Activated B cell treated with CpG ODN at 0.5 μM for 24 hours (primary cell): ENCODE measurements at places on chromosomes 11 and 22.

GRCh38 chr11:119025978-119026766 is 4.5 kb downstream of the SLC37A4 start:
- no peak for DNase-seq

DNA sequence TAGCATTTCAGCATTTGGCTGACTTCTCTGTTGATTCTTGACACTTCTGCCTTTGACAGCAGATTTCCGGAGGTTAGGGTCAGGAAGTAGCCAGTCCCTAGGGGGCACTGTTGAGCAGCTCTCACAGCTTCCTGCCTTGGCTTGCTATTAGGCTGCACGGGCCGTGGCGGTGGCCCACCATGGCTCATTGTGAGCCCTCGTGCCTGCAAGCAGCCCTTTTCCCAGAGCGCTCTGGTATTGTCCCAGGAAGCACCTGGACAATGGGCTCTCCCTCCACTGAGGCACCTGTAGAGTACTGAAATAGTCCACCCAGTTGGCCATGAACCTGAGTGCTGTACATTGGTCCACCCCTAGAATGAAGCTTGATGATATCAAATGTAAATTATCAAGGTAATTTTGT is 100.2 kb upstream of the GAL start:
- peak; percentile 33 for DNase-seq

GRCh38 chr22:50105208-50106100 is 15.6 kb downstream of the MOV10L1 start:
- no peak for DNase-seq

- DNase-seq = no peak
Measured at GRCh38 chr11:132409573-132410355, 1039.3 kb downstream of the NTM start.

GRCh38 chr11:110433393-110434333 is 3.9 kb downstream of the FDX1 start:
- DNase-seq = no peak

DNA sequence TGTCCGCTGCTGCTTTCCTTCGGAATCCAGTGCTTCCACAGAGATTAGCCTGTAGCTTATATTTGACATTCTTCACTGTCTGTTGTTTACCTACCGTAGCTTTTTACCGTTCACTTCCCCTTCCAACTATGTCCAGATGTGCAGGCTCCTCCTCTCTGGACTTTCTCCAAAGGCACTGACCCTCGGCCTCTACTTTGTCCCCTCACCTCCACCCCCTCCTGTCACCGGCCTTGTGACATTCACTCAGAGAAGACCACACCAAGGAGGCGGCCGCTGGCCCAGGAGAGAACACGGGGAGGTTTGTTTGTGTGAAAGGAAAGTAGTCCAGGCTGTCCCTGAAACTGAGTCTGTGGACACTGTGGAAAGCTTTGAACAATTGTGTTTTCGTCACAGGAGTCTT is 15.4 kb upstream of the ST14 start:
- no peak for DNase-seq

- DNase-seq = no peak
Measured at GRCh38 chr22:30205281-30206115, 41.1 kb downstream of the LIF start.

- DNase-seq = no peak
Measured at GRCh38 chr11:76690736-76691135, 20.2 kb upstream of the LRRC32 start.

- no peak for DNase-seq
Measured at GRCh38 chr11:36141956-36142355, 147.3 kb downstream of the COMMD9 start.

DNA sequence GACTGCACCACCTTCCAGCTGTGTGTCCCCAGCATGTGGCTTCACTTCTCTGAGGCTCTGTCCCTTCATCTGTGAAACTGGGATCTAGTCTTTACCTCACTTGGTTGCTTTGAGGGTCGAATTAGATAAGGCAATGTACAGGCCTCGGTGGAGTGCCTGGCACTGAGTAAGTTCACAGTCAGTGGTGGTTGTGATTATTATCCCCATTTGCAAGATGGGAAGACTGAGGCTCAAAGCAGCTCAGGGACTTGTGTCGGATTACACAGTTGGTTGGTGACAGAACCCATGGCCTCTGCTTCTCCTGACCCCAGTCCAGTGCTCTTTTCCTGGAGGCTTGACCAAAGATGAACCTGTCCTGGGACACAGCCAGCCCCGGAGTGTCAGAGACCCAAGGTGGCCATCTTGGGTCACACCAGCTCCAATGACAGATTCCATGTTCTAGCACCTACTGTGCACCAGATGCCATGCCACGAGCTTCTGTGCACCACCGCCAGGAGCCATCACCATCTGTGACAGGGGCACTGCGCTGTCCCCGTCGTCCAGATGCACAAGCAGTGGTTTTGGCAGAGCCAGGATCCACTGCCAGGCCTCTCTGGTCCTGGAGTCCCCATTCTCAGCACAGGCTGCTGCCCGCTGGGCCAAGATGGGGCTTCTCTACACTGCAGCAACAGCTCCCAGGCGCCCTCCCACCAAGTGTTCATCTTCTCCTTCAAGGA is 60.5 kb downstream of the IGLL1 start:
- DNase-seq = no peak

DNA sequence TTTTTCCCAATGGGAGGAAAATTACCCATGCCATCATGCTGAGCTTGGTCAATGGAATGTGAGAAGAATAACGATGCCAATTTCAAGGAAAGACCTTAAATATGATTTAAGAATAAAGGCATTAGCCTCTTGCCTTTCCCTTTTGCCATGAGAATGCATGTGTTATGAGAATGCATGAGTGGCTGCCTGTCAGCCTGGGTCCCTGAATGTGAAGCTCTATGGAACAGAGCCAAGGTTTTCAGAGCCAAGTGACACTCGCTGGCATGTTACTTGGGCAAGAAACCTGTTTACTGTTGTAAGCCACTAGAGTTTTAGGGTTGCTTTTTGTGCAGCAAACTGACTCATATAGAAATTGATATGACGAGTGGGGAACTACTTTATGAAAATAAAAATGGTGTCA is 75.7 kb downstream of the JRKL start:
- DNase-seq = no peak

- no peak for DNase-seq
Measured at GRCh38 chr11:61071208-61071681, 31.0 kb upstream of the CD5 start.

GRCh38 chr22:22703715-22704114 is 59.3 kb downstream of the GGTLC2 start:
- no peak for DNase-seq

- DNase-seq = no peak
Measured at GRCh38 chr11:109960831-109961230, 132.4 kb upstream of the ZC3H12C start.

- DNase-seq = no peak
Measured at GRCh38 chr11:44725757-44726282, 942 bp upstream of the TSPAN18 start.

DNA sequence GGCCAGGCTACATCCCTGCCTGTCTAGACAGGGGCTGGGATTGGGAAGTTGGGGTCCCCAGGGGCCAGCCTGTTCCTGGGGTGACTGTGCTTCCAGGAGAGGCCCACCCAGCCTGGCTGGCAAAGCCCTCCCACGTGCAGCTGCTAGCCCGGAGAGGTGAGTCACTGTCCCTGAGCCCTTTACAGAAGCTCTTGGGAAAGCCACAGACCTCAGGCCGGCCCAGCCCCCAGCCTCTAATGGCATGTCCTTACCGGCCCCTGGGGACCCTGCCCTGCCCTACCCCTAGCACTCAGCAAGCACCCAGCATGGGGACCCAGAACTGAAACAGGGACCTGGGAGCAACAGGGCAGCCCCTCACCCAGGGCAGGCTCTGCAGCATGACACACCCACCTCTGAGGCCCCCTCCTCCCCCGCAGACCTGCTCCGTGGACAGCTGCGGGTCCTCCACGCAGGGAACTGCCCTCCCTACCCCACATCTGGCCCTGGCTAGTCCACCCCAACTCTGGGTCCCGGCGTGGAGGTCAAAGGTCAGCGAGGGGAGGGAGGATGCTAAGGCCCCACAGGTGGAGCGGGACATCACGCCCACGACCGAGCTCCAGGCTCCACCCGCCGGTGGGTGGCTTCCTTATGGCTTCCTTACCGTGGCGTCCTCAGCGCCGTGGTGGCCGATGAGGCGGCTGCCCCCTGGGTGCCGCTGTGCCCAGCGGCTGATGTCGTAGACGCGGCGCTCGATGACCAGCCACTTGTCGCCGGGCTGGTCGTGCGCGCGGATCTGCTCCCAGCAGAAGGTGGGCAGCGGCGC is 615 bp downstream of the FADS3 start:
- DNase-seq = peak; percentile 47

GRCh38 chr11:126159719-126160344 is 51.6 kb downstream of the RPUSD4 start:
- DNase-seq = no peak

GRCh38 chr11:100575860-100576717 is 111.0 kb upstream of the ARHGAP42 start:
- no peak for DNase-seq

- DNase-seq = no peak
Measured at GRCh38 chr22:45154383-45154782, 9.3 kb upstream of the NUP50 start.

- no peak for DNase-seq
Measured at GRCh38 chr11:4826425-4826824, 5.3 kb downstream of the OR51F2 start.

DNA sequence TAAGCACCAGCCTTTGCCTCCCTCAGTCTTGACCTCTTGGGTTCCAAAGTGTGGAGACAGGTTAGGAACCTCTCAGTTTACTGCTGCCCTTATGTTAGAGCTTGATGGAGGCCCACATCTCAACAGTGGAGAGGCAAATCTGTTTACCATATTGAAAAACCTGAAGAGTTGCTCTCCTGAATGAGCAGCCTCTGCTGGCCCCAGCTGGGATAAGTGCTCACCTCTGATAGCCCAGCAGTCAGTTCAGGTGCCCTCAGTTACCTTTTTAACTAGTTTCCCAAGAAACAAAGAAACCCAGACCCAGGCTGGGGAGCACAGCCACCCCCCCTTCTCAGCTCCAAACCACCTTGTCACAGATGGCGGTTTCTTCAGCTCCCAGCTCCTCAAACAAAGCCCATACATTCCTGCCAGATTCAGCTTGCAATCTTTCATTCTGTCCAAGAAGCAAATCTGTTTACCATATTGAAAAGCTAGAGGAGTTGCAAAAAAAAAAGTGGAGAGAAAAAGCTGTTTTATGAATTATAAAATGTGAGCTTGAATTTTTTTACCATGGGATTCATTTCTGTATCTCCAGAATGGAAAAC is 57.2 kb downstream of the PPFIBP2 start:
- DNase-seq = no peak

- DNase-seq = no peak
Measured at GRCh38 chr11:110446061-110446460, 16.3 kb downstream of the FDX1 start.

DNA sequence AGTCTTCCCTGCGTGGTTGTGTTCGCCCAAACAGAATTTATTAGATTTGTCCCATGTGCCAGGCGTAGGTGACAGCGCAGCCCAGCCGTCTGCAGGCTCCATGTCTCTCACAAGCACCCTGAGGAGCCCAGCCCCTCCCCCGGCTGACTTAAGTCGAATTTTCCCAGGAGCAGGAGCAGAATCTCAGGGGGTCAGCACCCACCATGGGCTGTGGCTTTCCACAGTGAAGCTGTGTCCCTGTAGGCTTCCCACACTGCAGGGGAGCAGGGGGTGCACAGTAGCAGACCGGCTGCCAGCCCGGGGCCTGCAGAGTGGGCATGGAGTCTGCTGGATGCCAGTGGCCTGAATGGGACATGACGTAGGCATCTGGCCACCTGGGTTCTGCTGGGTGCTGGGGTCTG is 16.0 kb downstream of the PARVG start:
- no peak for DNase-seq

- DNase-seq = no peak
Measured at GRCh38 chr11:108887436-108888238, 222.8 kb downstream of the DDX10 start.

DNA sequence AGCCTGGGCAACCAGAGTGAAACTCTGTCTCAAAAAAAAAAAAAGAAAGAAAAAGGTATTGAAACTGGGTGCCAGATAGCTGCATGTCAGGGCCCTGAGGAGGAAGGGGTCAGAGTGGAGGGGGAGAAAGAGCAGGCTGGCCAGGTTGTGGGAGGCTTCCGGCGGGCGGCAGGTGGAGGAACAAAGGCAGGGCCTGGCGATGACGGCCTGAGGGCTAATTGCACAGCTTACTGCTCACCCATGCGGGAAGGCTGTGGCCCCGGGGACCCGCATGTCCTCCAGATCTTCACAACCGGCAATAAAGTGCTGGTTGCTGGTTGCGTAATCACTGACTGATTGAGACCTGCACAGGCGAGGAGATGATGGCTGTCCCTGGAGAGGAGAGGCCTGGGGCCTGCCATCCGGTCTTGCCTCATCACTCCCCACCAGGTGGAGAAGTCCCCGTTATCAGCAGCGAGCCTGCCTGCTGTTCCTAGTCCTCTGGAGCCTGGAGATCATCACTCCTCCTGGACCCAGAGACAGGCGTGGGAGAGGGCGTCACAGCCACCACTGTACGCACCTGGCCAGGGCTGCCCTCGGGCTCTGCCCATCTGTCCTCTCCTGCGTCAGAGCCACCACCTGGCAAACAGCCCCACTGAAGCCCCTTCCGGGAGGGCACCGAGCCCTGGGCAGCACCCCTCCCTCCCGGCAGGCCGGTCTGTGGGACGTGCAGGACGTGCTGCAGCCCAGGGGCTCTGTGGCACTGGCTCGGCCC is 18.7 kb downstream of the H19 start:
- no peak for DNase-seq

DNA sequence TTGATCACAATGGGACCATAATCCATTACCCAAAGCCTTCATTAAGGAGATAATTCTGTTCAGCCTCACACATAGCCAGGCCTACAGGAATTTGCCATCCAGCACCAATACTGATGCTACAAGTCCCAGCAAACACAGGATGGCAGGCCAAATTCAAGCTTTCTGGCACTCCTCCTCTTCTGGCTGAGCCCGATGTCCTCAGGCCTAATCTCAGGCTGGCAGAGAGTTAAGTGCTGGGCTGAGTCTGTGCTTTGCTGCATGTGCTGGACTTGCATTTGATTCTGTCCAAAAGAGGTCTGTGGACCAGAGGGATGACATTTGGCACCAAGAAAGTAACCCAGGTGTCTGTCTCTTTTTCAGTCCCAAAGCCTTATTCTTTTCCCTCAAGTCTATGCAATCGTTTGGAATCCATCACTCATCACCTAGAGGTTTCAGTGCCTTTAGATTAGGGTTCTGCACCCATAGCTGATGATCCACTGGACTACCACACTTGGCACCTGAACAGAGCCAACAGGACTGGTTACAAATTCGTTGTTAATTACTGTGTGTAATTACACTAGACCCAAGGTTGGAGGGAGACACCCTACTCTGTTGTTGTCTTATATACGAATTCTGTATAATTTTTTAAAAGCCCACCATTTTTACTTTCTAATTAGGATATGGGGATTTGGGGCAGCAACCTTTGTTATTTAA is 19.4 kb upstream of the LIN7C start:
- no peak for DNase-seq

GRCh38 chr11:130528298-130529261 is 80.1 kb downstream of the ADAMTS15 start:
- DNase-seq = no peak

- no peak for DNase-seq
Measured at GRCh38 chr11:104690241-104690640, 208.0 kb downstream of the CASP12 start.
